ENCODE measurements at places on chromosomes 6 and 20.
A peak's percentile ranks its signal among the peaks of the same experiment; 100 is the strongest.

GRCh38 chr20:10553326-10553984, 118.3 kb downstream of the SLX4IP start:
- no peak for DNase-seq

DNA sequence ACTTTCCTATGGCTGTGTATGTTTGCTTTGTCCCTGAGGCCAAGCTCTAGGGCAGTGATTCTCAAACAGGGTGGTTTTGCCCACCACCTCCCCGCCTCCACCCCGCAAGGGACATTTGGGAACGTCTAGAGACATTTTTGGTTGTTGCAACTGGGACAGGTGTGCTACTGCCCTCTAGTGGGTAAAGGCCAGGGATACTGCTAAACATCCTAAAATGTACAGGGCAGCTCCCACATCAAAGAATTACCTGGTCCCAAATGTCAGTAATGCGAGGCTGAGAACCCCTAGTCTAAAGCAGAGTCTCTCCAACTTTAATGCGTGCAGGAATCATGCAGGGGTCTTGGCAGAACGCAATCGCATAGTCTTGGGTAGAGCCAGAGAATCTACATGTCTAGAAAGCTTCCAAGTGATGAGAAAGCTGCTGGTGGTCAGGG, 5.1 kb downstream of the KCNS1 start:
- peak; percentile 41 for DNase-seq

DNA sequence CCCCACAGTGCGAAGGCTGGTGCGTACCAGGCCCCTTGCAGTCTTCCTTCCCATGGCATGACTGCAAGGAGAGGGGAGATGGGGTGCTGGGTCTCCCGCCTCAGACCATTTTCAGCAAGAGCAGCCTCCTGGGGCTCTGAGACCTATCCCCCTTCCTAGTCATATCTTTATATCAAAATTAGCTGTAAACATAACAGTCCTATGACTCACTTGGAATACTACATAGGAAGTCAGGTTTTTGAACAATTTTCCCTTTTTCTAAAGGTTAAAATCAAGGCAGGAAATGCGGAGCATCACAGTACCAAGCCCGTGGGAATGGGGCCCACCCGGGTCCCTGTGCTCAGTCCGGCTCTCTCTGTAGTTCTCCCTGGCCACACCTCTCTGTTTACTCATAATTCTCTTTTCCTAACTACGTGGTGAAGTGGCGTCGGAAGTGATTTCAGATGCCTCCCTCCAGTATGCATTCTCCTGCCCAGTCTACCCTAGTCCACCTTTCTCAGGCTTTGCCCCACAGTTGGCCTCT, 109.8 kb upstream of the TMEM170B start:
- no peak for DNase-seq

GRCh38 chr20:8601542-8601912, 467.4 kb upstream of the PLCB4 start:
- no peak for DNase-seq

GRCh38 chr6:34150766-34151165, 4.9 kb upstream of the GRM4 start:
- DNase-seq = no peak

- no peak for DNase-seq
Measured at GRCh38 chr6:121354764-121355163, 20.5 kb upstream of the TBC1D32 start.

GRCh38 chr6:1558388-1558787, 51.3 kb upstream of the FOXC1 start:
- DNase-seq = no peak

- DNase-seq = no peak
Measured at GRCh38 chr6:11805259-11806053, 26.9 kb upstream of the ADTRP start.

GRCh38 chr6:142893088-142893487, 51.9 kb downstream of the HIVEP2 start:
- DNase-seq = no peak

DNA sequence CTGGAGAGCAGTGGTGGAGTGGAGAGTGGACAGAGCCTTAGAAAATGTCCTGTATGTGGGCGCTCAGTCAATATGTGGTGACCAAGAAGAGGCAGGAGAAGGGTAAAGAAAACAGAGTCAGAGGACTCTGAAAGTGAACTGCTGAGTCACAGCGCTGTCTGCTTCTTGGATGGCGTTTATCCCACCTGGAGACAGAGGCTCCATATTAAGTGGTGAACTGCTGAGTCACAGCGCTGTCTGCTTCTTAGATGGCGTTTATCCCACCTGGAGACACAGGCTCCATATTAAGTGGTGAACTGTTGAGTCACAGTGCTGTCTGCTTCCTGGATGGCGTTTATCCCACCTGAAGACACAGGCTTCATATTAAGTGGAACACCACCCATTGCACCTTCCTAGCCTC, 119.3 kb upstream of the RALGAPA2 start:
- no peak for DNase-seq

GRCh38 chr6:36618366-36619355, 24.5 kb downstream of the SRSF3 start:
- no peak for DNase-seq

DNA sequence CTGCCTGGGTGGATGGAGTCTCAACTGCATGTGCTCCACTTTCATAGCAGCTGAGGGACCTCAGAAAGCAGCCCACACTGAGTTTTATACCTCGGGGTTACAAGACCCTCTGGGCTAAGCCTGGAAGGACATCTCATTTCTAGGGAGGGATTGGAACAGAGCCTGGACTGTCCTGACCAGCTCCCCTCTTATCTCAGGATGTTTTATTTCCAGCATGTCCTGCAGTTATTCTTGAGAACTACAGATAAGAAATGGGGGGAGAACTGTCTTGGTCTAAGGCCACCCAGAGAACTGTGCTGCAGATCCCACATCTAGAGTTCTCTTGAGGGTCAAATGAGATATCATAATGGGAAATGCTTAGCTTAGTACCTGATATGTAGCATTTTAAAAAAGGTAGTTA, 97.3 kb upstream of the CHD6 start:
- no peak for DNase-seq

DNA sequence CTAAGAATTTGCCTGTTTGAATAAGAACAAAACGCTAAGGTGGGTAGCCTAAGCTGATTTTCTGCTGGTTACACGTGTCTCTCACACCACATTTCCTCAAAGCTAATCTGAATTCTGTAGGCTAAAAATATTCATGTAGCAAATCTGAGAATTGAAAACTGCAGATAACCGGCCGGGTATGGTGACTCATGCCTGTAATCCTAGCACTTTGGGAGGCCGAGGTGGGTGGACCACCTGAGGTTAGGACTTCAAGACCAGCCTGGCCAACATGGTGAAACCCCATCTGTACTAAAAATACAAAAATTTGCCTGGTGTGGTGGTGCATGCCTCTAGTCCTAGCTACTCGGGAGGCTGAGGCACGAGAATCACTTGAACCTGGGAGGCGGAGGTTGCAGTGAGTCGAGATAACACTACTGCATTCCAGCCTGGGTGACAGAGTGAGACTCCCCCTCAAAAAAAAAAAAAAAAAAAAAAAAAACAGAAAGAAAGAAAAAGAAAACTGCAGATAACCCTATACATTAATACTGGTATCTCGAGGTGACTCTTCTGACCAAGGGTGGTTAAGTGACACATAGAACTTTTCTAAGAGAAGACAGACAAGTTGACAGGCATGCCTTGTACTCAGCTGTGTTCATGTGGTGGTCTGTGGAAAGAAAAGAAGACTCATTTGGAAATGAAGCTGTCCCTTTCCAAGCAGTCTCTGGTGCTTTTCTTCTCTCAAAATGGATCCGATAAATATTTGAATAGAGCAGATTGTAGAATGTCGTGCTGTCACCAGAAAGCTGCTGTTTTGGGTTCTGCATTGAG, 24.7 kb upstream of the ASXL1 start:
- DNase-seq = no peak

GRCh38 chr20:830011-830521, 3.4 kb upstream of the FAM110A start:
- no peak for DNase-seq
